ENCODE measurements at places on chromosomes 11 and 22.
A peak's percentile ranks its signal among the peaks of the same experiment; 100 is the strongest.

- DNase-seq, result no peak
Measured at GRCh38 chr11:134949121-134950090, 537.4 kb upstream of the B3GAT1 start.

DNA sequence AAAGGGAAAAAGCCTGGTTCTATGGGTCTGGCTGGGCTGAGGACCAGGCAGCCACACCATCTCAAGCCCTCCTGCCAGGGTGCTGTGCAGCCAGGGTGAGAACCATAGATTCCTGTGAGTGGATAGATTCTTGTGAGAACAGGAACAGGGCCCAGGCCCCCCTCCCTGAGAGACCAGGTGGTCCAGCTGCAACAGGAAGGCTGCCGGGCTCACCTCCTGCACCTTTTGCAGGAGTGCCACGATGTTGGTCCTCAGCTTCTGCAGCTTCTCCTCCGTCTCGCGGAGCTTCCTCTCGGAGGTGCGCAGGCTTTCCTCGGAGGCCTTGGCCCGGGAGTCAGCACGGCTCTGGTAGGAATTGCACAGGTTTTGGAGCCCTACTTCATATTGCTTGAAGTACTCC, 40.8 kb downstream of the MORC2 start:
- no peak for DNase-seq

GRCh38 chr11:107741044-107741823, 29.4 kb upstream of the SLN start:
- DNase-seq, result peak; percentile 38

DNA sequence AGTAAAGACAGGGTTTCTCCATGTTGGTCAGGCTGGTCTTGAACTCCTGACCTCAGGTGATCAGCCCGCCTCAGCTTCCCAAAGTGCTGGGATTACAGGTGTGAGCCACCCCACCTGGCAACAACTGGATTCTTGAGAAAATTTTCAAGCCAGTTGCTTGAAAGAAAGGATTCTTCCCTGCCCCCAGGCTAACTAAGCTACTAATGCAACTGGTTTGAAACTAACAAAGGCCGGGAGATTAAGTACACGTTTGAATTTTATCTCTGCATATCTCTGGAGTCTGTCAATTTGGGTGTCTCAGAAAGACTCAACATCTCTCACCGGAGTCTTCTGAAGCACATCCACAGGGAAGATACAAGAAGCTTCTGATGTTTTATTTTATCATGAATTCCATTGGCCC, 10.7 kb upstream of the ETS1 start:
- DNase-seq, result peak; percentile 78

DNA sequence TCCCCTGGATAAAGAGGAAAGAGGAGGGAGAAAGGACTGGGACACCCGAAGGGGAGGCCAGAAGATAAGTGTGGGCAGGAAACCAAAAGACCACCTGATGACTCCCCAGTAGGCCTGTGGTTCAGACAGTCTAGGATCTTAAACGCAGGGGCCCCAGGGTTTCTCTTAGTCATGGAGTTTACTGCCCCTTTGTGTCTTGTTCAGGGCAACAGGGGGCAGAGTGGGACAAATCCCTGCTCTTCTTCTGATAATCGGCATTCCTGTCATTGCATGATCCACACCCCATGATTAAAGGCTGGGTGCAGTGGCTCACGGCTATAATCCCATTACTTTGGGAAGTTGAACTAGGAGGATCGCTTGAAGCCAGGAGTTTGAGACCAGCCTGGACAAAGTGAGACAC, 4.7 kb upstream of the TMPRSS13 start:
- DNase-seq, result peak; percentile 47

- no peak for DNase-seq
Measured at GRCh38 chr11:94088906-94089305, 39.7 kb upstream of the PANX1 start.
